ENCODE measurements at places on chromosomes 5 and 9. TPM values are rescaled to one million over a fixed set of nuclear protein-coding genes. Genes with fewer than 3 reads are reported as not detected.

DNA sequence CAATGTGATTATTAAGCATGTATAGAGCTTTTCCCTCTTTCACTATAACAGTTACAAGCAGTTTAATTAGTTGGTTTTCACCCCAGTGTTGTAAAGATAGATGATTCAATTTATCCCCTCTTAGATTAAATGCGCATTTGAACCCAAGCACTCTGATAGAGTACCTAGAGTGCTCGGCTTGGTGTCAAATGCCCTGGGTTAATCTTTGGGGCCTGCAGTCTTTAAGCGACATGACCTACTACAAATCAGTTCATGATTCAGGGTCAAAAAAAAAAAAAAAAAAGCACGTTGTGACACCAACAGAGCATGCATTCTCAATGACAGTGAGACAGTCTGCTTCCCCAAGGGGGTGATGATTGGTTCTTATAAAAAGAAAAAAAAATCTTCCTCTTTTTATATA is 375.3 kb downstream of the BRINP1 start:
- DNase-seq: no peak

DNA sequence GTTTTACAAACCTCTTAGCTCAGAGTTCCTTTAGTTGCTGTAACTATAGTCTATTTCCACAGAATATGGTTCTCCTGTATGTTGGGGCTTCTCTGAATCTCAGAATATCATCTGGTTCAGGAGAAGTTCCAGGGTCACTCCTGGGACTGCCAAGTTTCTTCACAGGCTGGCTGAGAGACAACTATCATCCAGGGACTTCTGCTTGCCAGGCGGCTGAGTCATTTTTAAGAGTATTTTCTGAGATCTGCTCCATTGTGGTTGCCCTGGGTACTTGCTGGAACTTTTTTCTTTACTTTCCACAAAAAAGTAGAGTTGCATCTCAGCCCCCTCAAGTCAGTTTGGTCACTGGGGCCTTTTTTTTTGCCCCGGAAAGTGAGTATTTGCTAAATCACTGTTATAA is 566.5 kb downstream of the LRRC70 start:
- DNase-seq: no peak

GRCh38 chr5:179417016-179417415 is 71.8 kb upstream of the ADAMTS2 start:
- DNase-seq: no peak

MYMK gene
- total RNA-seq: not detected

MELK gene
- 1.9 TPM for total RNA-seq

CDH6 gene
- total RNA-seq: under 0.01 TPM

TTC23L gene
- total RNA-seq: under 0.01 TPM

TICAM2 gene
- under 0.01 TPM for total RNA-seq

AGPAT2 gene
- total RNA-seq: 76.5 TPM
